ENCODE measurements at places on chromosomes 6 and 20.

DNA sequence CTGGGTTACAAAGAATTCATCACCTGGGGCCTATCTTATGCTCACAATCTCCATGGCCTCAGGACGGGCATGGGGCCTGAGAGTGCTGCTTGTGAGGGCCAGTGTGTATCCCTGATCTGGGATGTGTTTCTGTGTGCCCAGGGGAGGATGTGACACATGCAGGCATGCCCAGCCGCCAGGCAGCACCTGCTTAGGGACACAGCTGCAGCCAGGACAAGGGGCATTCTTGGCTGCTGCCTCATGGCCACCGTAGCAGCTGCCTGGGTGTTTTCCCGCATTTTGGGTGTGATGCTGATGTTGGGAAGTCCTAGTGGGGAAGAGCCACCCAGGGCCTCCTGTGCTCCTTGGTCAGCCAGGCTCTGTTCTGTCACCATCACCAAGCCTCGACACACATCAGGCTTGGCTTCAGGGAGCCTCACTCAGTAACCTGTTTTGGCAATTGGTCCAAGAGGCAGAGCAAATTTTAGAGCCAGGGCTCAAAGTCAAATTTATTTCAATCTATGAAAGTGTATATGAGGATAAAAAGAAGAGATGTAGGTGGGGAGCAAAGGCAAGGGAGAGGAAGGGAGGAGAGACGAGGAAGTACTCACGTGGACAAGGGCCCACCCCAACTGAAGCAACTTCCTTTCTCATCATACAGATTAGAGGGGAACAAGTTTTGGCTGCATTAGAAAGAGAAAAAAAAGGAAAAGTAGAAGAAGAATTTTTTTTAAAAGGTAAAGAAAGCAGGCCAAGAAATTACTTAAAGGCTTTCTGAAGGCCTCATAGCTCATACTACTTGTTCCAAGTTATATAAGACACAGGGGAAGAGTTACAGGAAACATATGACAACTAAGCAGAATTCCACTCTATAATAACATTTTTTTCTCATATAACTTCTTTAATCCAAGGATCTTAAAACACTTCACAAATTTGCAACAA, 269.9 kb upstream of the SUPT3H start:
- DNase-seq, result no peak

DNA sequence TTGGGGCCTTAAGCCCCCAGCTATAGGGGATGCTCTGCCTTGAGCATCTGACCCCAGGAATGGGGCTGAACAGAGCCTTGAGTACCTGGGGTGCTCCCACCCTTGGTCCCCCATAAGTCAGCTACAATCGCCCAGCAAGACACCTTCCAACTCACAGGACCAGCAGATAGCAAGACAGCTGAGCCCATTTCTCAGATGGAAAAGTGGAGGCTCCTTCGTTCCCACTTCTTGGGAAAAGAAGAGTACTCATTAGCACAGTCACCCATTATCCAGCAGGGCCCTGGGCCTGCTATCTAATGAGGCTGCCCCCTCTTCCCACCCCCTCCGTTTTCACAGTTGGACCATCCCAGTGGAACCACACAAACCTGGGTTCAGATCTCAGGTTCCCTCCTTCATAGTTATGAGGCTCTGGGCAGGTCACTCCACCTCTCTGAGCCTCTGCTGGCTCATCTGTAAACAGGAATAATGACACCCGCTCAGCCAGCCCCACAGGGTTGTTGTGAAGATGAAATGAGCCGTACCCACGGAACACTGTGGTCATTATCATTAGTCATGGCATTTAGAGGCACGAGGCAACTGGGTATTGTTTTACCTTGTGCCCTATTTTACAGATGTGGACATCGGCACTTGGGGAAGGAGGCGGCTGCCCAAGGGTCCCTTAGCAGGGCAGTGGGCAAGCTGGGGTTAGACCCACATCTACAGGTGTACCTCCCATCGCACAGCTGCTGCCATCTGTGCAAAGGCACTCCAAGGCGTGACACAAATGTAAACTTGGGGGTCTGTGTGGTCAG, 4.5 kb downstream of the LPIN3 start:
- peak; percentile 7 for DNase-seq

DNA sequence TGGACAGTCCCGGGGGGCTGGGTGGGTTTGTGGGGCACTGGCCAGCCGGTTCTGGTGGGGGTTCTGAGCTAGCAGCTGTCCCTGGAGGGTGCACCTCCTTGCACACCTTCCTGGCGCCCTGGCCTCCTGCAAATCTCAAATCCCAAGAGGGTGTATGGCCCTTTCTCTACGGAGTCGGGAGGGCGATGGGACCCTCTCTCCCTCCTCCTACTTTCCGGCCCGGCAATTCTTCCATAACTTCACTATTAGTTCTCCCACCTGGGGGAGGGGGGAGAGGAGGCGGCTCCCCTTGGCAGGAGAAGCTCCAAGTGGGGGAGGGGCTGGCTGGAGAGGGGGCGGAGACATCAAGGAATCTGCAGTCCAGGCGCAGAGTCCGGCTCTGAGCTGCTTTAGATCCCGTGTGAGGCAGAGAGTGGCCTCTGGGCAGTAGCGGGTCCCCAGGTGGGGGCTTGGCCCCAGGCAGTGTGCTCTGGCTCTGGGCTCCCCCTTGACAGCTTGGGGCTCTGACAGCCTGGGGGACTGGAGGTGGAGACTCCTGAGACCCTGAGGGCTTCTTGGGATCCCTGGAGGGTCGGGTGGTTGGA, 1.4 kb upstream of the LAMA5 start:
- DNase-seq, result no peak

- no peak for DNase-seq
Measured at GRCh38 chr6:119259027-119259426, 90.5 kb downstream of the MAN1A1 start.

DNA sequence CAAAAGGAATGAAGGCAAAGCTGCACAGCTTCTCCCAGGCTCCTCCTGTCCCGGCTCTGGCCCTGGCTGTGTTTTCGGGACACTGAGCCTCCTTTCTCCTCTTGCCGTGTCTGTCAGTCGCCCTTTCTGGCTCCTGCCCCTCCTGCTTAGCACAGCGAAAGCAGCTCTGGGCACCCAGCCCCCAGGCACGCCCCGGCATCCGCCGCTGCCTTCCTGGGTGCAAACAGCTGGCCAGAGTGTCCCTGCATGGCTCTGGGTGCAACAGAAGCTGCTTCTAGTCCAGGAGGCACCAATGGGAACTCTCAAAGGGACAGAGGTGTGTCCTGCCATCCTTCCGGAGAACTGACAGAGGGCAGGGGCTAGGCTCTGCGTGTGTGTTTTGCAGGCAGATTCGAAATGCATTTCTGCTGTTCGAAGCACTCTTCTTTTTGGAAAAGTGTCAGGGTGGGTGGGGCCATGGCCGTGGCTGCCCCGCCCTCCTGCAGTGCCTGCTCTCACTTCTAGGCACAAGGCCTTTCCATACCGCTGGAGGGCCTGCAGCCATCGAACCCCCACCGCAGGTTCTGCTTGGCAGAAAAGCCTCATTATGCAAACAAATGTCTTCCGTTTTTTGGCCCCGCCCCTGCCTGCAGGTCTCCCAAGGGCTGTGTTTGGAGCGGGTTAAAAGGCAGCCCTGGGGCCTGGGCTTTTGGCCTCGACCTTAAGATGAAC, 15.5 kb downstream of the COL9A3 start:
- DNase-seq, result no peak

GRCh38 chr6:136720045-136720770, 72.1 kb downstream of the MAP3K5 start:
- no peak for DNase-seq

DNA sequence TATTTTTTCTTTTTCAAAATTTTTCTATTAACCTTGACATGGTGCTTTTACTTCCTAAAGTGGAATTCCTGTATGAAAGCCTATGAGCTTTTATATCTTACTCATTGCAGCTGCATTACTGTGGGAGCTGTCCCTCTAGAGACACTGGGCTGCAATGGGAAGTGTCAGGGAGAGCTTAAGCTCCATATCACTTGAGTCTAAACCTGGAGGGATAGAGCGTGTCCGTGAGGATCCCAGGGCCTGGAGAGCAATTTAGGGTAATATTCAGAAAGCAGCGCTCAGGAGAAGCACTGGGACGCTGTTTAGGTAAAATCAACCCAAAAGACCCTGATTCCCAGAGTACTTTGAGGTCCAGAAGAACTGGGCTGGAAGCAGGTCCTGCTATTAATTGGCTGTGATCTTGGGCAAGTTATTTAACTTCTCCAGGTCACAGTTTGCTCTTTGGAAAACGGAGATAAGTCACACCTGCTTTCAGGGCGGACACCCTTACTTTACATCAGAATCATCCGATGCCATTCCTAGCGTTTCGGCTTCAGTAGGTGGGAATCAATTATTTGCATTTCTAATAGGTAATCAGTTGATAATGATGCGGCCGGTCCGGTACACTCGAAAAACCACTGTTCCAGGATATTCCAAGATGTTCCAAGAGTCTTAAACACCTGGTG, 628 bp upstream of the ERGIC3 start:
- DNase-seq, result peak; percentile 21

GRCh38 chr6:80921861-80922460, 815.5 kb downstream of the BCKDHB start:
- DNase-seq, result no peak
